Activated B cell treated with CpG ODN at 0.5 μM for 24 hours (primary cell): ENCODE measurements at places on chromosomes 1 and 21.

GRCh38 chr1:77545970-77546369 lies 136.5 kb downstream of the ZZZ3 start:
- peaks cover 8% of the 10 kb centered on the region for H3K4me1 ChIP-seq
- H3K36me3 ChIP-seq: no peaks in the 10 kb centered on the region
- no peak for DNase-seq

GRCh38 chr1:33957854-33958253 lies 94.0 kb downstream of the HMGB4 start:
- no peak for DNase-seq
- H3K36me3 ChIP-seq: no peaks in the 10 kb centered on the region
- H3K4me3 ChIP-seq: no peak overlapping the region
- no peaks in the 10 kb centered on the region for H3K4me1 ChIP-seq
- no peak overlapping the region for H3K27ac ChIP-seq

DNA sequence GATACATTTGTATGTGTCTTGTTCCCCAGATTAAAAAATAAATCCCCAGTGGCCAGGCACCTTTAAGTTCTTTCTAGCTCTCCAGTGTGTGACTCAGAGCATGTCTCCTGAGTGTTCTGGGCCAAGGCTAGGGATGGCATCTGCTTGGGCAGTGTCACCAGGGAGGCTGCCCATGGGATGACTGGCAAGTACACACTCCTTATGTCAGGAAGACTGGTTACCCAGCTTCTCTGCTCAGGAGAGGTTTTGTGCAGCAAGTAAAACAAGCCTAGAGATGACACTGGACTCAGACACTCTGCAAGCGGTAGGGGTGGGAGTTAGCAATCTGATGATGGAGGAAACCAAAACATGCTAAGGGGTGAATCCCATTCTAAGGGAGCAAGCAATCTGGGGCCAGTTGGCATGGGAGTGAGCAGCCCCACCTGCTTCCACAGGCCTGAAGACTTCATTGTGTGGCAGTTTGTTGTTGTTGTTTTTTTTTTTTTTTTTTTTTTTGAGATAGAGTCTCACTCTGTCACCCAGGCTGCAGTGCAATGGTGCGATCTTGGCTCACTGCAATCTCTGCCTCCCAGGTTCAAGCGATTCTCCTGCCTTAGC lies 137.1 kb downstream of the EDEM3 start:
- no peak overlapping the region for H3K27ac ChIP-seq
- DNase-seq: no peak
- H3K4me3 ChIP-seq: no peak overlapping the region
- H3K36me3 ChIP-seq: no peaks in the 10 kb centered on the region

GRCh38 chr1:157135646-157136045 lies 2.5 kb downstream of the ETV3 start:
- H3K4me3 ChIP-seq: no peak overlapping the region
- H3K36me3 ChIP-seq: peaks cover 64% of the 10 kb centered on the region
- H3K27me3 ChIP-seq: no peaks in the 10 kb centered on the region
- H3K27ac ChIP-seq: no peak overlapping the region

DNA sequence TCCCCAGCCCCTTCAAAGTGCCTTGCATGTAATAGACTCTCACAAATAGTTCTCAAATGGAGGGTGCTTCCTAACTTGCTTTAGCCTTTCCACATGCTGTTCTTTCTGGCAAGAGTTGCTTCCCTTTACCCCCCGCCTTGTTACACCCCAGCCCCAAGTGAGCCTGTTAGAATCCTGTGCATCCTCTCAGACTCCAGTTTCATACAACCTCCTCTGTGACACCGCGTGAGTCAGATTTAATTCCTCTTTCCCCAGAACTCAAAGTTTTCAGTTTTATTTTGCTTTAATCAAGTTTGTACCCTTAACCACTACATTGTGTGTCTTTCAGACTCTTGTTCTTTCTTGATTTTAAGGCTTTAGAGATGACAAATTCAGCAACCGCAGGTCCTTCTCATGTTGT lies 234.5 kb upstream of the HOOK1 start:
- H3K4me1 ChIP-seq: no peaks in the 10 kb centered on the region
- no peak overlapping the region for H3K4me3 ChIP-seq
- H3K27ac ChIP-seq: no peak overlapping the region
- no peaks in the 10 kb centered on the region for H3K27me3 ChIP-seq
- no peak for DNase-seq

GRCh38 chr1:16164213-16165072 lies 8.6 kb upstream of the EPHA2 start:
- no peak for DNase-seq
- H3K27me3 ChIP-seq: no peaks in the 10 kb centered on the region
- peaks cover 23% of the 10 kb centered on the region for H3K4me1 ChIP-seq
- no peaks in the 10 kb centered on the region for H3K36me3 ChIP-seq

DNA sequence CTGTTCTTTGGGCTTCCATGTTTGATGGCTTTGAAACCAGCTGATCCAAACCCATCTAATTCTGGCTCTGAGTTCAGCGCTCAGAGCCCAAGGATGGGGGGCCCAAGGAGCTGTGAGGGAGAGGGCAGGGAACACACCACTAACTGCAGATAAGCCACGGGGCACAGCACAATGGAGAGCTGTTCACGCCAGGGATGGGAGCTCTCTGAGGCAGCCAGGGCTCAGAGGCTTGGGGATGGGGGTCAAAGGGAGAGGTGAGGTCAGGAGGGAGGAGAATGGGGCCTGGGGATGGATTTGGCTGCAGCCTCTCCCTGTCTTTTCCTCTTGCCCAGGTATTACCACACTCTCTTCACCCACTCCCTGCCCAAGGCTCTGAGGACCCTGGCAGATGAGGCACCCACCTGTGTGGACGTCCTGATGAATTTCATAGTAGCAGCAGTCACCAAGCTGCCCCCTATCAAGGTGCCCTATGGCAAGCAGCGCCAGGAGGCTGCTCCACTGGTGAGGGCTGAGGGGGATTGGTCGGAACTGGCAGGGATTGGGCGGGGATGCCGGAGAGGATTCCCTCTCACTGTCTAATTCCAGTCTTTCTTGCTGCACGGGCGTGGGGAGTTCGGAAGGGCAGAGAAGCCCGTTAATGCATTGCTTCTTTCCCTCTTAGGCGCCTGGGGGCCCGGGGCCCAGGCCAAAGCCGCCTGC lies 11.3 kb downstream of the SLC30A2 start:
- H3K4me1 ChIP-seq: peaks cover 11% of the 10 kb centered on the region

DNA sequence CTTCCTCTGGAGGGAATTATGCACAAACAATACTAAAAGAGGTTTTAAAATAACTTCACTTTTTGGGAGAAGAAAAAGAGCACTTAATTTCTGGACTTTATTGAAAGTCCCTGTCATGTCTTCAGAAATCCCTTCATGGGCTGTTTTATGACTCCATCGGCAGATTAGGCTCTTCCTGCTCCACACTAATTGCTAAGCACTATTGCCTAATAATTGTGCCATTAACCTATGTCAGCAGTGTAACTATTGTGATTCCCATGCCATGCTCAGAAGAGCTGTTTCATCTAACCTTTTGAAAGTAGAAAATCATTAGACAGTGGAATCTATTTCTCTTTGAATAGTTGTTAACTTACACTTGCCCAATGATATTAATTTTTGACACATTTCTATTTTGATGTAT lies 489.3 kb upstream of the RUNX1 start:
- no peak overlapping the region for H3K4me3 ChIP-seq
- no peaks in the 10 kb centered on the region for H3K4me1 ChIP-seq
- DNase-seq: no peak

DNA sequence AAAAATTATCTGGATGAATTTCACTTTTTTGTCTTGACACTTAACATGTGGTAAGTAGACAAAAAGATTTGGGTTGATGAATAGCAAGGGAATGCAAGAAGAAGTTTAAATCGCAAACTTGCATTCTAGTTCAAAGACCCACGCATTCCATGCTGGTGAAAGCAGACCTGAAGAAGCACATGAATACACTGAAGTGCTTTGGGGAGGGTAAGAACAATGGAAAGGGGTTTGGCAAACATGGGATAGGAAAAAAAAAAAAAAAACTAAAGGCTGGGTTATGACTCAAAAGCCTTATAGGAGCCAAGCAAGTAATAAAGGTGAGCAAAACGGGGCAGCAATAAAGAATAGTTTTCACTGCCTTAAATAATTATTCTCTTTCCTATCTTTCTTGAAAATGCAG lies 450.2 kb downstream of the LMO4 start:
- no peaks in the 10 kb centered on the region for H3K27me3 ChIP-seq
- H3K36me3 ChIP-seq: no peaks in the 10 kb centered on the region
- no peak for DNase-seq
- H3K4me1 ChIP-seq: no peaks in the 10 kb centered on the region
- H3K4me3 ChIP-seq: no peak overlapping the region

GRCh38 chr1:97159342-97159741 lies 437.8 kb downstream of the PTBP2 start:
- H3K4me3 ChIP-seq: peak overlapping the region; percentile 8
- no peak overlapping the region for H3K27ac ChIP-seq
- H3K36me3 ChIP-seq: peaks cover 3% of the 10 kb centered on the region

- no peaks in the 10 kb centered on the region for H3K27me3 ChIP-seq
- no peak overlapping the region for H3K27ac ChIP-seq
- H3K4me1 ChIP-seq: no peaks in the 10 kb centered on the region
Measured at GRCh38 chr1:188489336-188490112, 1660.8 kb downstream of the PLA2G4A start.

DNA sequence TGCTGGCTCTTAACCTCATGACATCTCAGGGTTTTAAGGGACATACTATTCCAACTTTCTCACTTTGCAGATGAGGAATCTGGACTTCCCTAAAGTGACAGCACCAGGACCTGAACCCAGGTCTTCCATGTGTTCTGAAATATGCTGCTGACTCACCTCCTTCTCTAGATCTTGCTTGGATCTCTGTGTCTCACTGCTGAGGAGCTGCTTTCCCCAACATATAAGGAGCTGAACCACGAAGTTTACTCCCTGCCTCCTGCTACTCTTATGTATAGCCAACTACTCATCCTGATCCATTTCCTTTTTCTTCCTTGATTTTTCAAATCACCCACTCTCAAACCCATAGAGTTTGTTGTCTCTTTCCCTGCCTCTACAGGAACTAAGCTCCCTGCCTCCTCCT lies 38.2 kb downstream of the ALG14 start:
- no peaks in the 10 kb centered on the region for H3K36me3 ChIP-seq
- H3K27me3 ChIP-seq: no peaks in the 10 kb centered on the region
- DNase-seq: no peak
- H3K4me3 ChIP-seq: no peak overlapping the region

DNA sequence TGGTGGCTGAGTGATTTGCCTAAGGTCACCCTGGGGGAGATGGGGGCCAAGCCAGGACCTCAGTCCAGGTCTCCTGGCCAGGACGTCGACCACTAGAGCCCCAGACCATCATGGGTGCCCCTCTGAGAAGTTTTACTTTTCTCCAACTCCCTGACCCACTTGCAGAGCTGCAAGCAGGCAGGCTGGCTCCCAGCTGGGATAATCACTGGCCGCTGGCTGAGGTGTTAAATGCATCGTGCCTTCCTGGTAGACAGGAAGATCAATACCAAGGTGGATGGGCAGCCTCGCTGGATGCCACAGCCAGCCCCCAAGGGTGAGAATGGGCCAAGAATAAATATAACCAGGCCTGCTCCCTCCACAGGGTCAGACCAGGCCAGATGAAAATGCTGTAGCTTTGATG lies 106.2 kb downstream of the EPHB2 start:
- H3K27me3 ChIP-seq: peaks cover 7% of the 10 kb centered on the region
- H3K4me3 ChIP-seq: no peak overlapping the region
- no peaks in the 10 kb centered on the region for H3K4me1 ChIP-seq
- H3K36me3 ChIP-seq: no peaks in the 10 kb centered on the region
- no peak for DNase-seq

DNA sequence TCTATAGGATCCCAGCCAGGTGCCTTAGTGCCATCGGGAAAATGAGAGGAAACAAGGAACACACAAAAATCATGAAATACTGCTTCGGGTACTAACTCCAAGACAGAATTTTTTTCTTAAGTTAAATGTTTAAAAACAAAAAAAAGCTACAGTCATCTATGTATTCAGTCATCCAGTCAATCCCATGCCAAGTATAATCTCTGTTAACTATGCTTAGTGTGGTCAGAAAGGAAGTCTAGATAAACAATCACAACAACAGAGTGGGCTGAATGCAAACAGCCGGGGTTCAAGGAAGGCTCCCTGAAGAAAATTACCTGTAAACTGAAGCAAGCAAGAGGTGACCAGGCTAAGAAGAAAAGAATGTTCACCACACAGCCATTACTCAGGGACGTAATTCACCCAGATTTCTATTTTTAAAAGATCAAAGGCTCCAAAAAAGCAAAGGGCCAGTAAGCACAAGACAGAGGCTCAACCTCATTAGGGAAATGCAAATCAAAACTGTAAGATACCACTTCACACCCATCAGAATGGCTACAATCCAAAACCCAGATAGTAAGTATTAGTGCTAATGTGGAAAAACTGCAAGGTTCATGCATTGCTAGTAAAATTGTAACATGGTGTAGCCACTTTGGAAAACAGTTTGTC lies 53.0 kb downstream of the RERE start:
- peak overlapping the region; percentile 44 for H3K27ac ChIP-seq
- no peaks in the 10 kb centered on the region for H3K27me3 ChIP-seq
- H3K4me3 ChIP-seq: no peak overlapping the region

DNA sequence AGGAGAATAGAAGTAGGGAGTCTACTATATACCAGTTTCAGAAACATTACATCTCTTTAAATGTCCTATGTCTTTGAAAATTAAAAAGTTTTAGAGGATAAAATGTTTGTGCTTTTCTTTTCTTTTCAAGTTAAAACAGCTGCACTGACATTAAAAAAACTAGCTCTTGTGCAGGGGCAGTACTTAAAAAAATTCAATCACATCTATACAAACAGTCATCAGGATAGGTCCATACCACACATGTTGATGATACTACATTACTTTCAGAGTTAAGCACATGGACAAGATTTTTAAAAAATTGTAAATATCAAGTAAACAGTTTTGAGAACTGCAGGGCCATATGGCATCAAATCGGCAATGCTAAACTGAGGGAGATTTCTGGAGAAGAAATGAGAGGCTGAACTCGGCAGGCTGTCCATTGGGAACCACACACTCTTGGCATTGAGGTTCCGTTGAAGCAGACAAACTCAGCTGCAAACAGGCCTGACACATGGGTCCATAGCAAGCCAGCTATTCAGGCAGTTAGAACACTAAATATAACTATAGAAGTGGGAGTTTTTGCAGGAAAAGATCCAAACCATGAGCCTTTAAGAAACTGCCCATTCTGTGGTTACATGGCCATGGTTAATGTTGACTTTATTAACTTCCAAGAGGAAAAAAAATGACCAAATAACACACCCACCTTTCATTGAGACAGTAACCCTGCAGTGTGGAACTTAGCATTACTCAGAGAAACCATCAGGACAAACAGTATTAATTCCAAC lies 84.5 kb upstream of the BCL10 start:
- no peaks in the 10 kb centered on the region for H3K4me1 ChIP-seq
- H3K27me3 ChIP-seq: no peaks in the 10 kb centered on the region
- H3K4me3 ChIP-seq: no peak overlapping the region
- no peaks in the 10 kb centered on the region for H3K36me3 ChIP-seq
- no peak overlapping the region for H3K27ac ChIP-seq
- no peak for DNase-seq

DNA sequence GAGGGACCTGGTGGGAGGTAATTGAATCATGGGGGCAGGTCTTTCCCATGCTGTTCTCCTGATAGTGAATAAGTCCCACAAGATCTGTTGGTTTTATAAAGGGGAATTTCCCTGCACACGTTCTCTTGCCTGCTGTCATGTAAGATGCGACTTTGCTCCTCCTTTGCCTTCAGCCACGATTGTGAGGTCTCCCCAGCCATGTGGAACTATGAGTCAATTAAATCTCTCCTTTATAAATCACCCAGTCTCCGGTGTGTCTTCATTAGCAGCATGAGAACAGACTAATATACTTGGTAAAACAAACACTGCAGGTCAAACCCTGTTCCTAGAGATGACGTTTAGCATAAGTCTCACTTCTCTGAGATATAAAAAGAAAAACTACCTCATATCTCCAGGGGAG lies 148.3 kb downstream of the MATN1 start:
- H3K27me3 ChIP-seq: peaks cover 20% of the 10 kb centered on the region
- no peaks in the 10 kb centered on the region for H3K4me1 ChIP-seq
- no peak overlapping the region for H3K4me3 ChIP-seq
- no peak overlapping the region for H3K27ac ChIP-seq
